RWPE1 (cell line): ENCODE measurements at places on chromosomes 7 and 10.

GRCh38 chr7:133807624-133808492, 319.3 kb upstream of the LRGUK start:
- DNase-seq = no peak

GRCh38 chr7:156618780-156619367, 21.7 kb upstream of the RNF32 start:
- no peak for DNase-seq

- no peak for DNase-seq
Observed at GRCh38 chr10:27950242-27950564, 48.7 kb downstream of the ODAD2 start.

- no peak for DNase-seq
Observed at GRCh38 chr10:101062232-101063049, 652 bp downstream of the KAZALD1 start.

DNA sequence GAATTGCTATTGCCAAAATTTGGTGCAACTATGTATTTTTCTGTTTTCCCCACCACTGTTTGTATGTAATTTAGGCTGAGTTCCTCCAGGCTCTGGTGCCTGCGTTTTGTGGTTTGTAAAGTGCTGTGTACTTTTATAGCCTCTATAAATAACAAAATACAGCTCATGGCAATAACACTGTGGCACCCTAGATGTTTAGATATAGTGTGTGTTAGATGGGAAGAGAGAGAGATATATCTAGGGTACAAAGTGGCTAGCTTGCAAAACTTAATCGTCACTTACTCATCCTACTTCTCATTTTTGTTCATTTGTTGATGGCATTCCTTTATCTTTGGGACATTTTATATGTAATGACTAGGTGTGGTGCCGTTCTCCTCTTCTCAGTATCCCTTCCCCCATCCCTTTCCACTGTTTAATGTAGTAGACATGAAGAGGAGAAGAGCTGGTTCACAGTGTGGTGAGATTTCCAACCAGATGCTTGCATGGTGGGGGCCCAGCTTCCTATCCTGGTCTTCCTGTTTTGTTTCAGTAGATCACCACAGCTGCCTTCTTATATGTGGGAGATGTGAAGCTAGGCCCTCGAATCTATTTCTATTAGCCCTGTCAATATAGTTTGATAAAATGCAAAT, 115.0 kb downstream of the SND1 start:
- no peak for DNase-seq

GRCh38 chr10:49593998-49594397, 16.1 kb upstream of the SLC18A3 start:
- no peak for DNase-seq

DNA sequence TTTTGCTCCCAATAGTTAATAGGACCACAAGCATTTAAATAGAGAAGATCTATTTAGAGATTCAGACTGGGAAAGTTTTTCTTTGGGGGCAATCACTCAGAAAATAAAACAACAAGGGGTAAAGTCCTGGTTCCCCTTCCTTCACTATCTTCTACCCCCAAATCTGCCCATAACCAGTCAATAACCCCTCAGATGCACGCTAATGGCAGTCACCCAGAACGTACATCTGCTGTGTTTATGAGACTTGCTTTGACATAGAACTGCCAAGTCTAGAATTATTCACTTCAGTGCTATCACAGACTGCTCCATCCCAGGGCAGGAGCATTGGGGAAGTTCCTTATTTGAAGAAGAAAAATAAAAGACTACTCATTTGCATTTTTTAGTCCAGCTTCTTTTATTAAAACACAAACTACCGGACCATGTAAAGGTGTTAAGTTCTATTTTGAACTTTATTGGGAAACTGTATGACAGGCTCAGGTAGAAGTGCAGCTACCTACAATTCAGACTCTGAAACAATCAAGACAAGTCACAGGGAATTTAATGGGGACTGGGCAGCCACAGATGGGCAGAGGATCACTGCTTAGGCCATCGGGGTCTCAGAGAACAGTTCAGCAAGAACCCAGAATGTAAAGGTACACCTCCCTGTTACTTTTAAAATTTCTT, 38.4 kb downstream of the ANK3 start:
- no peak for DNase-seq

DNA sequence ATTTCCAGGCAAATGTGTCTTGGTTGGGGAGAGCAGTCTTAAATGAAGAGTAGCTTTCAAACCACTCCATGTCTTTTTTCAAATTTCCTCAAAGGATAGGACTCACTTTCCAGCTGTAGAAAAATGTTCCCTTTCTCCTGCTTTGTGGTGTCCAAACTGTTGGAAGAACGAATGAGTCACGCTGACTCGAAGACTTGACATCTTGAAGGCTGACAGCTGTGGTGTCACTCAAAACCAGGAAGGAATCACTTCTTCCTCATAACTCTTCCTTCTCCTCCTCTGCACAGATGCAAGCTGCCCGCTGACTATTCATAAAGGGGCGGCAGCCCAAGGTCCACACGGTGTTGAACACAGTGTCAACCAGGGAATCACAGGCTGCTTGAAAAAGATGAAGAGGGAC, 19.2 kb downstream of the PLA2G12B start:
- DNase-seq = peak; percentile 25

DNA sequence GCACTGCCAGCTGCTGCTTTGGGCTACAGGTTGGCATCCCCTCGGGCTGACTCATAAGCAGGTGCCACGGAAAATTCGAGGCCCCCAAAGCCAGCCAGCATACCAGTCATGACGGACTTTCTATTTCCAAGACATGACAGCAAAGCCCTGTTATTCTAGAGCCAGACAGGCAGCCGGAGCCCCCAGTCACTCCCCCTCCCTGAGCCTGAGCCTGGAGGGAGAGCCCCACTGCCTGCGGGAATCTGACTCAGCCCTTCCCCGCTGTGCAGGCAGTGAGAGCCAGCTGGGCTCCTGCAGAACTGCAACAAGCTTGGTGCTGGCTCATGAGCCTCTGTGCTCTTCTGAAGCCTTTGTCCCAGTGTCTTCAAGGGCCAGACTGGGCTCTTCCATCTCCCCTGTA, 15.8 kb downstream of the BTBD16 start:
- peak; percentile 41 for DNase-seq

DNA sequence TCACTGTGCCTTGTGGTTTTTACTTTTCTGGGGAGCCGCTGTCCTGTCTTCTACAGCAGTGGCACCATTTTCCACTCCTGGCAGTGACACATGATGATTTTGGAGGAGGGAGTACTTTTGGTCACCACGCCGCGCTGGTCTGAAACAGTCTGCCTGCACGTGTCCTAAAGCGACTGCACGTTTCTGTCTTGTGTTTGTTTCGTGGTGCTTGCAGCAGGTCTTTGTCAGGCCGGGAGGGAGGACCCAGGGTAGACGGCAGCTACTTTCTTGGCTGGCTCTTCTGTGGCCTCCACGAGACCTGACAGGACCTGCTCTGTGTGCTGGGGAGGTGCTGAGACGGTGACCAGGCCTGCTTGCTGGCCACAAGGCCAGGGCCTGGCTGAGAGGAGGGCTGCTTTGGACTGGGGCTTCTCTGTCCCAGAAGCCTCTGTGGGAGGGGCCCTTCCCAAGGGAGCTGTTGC, 82.0 kb downstream of the GLRX3 start:
- DNase-seq = no peak

GRCh38 chr7:99019523-99020412, 124.1 kb downstream of the SMURF1 start:
- no peak for DNase-seq

- DNase-seq = no peak
Observed at GRCh38 chr10:94108200-94108599, 114.5 kb downstream of the PLCE1 start.
